HCEC 1CT (cell line): ENCODE measurements at places on chromosomes 13 and 19.

DNA sequence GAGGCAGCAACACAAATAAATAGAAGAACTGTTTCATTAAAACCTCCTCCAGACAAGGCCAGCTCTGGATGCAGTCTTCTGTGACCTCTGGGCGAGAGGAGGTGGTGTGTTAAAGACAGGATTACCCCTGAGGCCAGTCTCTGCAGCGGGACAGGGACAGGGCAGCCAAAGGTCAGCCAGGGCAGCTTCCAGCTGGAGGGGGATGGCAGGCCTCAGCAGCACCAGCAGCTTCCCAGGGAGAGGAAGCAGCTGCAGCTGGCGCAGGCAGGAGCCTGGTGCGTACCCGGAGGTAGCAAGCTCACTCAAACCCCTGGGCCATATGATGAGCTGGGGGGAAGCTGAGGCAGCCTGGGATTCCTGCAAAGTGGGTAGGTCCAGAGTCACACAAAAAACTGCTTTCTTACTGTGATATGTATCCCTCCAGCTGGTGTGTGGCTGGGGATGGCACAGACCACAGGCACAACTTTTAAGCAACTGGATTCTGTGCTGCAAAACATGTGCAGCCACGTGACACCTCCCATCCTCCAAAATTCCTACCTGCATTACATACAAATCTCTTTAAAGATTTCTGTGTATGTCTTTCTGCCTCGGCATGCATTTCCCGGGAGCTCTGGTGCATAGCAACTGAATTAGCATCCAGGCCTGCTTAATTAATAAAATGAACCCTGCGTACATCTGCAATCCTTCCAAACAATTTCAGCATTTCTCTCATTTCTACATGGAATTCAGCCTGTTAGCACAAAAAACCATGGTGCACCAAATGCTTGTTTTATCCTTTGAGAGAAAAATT, 238.3 kb upstream of the MAB21L1 start:
- no peak for DNase-seq

GRCh38 chr19:30792561-30793505, 420.6 kb downstream of the ZNF536 start:
- no peak for DNase-seq

- DNase-seq = no peak
Observed at GRCh38 chr13:28586439-28587173, 72.3 kb upstream of the POMP start.

- no peak for DNase-seq
Observed at GRCh38 chr19:41744850-41745249, 10.5 kb upstream of the CEACAM6 start.

DNA sequence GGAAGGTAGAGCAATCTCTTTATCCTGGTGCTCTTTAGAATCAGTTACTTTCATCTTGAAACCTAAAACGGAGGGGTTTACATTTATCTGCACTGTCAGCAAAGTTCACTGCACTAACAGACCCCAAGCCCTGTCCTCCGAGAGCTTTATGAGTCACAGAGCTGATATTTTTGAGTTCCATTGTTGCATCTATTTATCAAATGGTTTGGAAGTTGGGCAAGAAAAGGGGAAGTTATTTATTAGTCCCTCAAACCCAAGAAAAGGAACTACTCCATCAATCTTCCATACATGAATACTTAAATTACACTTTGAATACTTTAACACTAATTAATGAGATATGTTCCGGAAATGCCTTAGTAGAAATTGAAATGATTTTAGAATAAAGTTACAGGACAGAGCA, 55.5 kb downstream of the EDNRB start:
- DNase-seq = no peak

GRCh38 chr19:18659281-18660050, 22.6 kb downstream of the KLHL26 start:
- DNase-seq = no peak

- DNase-seq = no peak
Observed at GRCh38 chr13:53010374-53011105, 18.1 kb upstream of the OLFM4 start.

GRCh38 chr19:49423985-49424303, 703 bp upstream of the PTH2 start:
- DNase-seq = no peak

GRCh38 chr19:16166417-16166816, 6.9 kb downstream of the CIB3 start:
- DNase-seq = no peak

GRCh38 chr19:51168564-51169282, 26.6 kb downstream of the SIGLEC7 start:
- DNase-seq = no peak

- DNase-seq = peak; percentile 21
Observed at GRCh38 chr19:42529248-42529764, 1.0 kb upstream of the CEACAM1 start.

DNA sequence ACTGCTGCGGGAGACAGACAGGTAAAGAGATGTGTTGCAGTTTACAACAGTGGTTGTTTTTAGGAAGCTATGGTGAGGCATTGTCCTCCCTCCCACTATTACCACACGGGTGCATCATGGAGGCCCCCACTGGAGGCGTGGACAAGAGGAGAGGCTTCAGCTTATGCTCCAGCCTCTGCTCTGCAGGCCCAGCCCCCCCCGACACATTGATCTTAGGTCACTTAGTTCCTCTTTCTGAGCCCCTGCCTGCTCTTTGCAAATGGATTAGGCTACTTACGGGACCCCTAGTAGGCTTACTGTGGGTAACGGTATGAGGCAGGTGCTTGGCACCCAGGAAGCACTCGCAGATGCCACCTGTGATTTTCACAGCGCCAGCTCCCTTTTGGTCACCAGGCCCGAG, 123.9 kb downstream of the SLC7A1 start:
- DNase-seq = no peak

- DNase-seq = no peak
Observed at GRCh38 chr19:29849208-29849607, 37.4 kb downstream of the CCNE1 start.

DNA sequence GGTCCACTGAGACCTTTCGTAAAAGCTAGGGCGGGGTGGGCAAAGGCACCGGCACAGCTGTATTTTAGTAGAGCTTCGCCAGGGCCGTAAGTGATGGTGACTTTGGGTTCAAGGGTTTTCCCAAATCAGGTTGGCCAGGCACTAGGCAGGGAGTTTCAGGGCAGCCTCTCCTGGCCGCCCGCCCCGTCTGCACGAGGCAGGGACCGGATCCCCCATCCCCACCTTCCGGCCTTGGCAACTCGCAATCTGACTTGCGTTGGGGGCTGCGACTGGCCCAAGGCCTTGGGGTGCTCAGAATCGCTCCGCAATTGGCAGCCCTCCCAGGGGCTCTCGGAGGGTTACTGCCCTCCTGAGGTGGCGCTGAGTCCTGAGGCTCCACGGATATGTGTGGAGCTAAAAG, 4.1 kb upstream of the ZIC5 start:
- no peak for DNase-seq

- no peak for DNase-seq
Observed at GRCh38 chr19:18780631-18781030, 10.5 kb downstream of the COMP start.

GRCh38 chr13:96053003-96053703, at the start of gene UGGT2:
Gene UGGT2, minus strand, starts transcription at chr13:96053401. Its CDS starts 89 bp downstream, at chr13:96053312.
- peak; percentile 94 for DNase-seq

GRCh38 chr13:79311386-79311785, 94.7 kb downstream of the RBM26 start:
- peak; percentile 17 for DNase-seq

GRCh38 chr13:113945857-113946408, 27.9 kb downstream of the C13orf46 start:
- no peak for DNase-seq
